ENCODE measurements at places on chromosomes 5 and 9.
A peak's percentile ranks its signal among the peaks of the same experiment; 100 is the strongest.

DNA sequence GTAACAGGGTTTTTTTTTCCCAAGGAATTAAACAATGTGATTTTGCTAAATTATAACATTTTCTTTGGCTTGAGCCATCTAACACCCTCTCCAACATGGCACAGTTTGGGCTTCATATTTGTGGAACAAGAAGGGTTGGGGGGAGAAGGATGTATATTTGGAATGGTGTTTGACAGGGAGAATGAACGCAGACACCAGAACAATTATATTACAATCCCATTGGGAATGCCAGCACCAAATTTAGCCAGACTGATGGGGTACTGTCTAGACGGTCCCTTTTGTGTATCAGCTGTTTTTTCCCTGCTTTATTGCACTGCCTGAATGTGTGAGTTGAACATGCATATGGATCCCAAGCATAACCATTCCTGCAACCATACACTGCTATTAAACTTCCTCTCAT, 130.9 kb upstream of the TMEM161B start:
- no peak for DNase-seq

DNA sequence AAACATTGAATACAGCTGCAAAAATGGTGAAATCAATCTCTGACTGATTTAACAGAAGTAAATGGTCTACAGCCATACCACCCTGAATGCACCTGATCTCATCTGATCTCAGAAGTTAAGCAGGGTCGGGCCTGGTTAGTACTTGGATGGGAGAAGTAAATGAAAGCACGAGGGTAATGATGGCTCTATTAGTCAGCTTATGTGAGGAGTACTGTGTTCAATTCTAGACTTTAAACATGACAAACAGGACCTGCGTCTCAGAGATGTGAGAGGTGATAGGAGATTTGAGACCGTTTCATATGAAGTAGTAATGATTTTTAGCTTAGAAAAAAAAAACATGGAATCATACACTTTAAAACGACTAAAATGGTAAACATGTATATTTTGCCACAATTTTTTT, 77.1 kb upstream of the SUSD1 start:
- no peak for DNase-seq

- no peak for DNase-seq
These were observed 83.6 kb downstream of the MACROH2A1 start for GRCh38 chr5:135315386-135315785.

GRCh38 chr5:31417512-31417911, 114.4 kb downstream of the DROSHA start:
- no peak for DNase-seq

GRCh38 chr5:60972231-60972630, 27.2 kb downstream of the NDUFAF2 start:
- no peak for DNase-seq

DNA sequence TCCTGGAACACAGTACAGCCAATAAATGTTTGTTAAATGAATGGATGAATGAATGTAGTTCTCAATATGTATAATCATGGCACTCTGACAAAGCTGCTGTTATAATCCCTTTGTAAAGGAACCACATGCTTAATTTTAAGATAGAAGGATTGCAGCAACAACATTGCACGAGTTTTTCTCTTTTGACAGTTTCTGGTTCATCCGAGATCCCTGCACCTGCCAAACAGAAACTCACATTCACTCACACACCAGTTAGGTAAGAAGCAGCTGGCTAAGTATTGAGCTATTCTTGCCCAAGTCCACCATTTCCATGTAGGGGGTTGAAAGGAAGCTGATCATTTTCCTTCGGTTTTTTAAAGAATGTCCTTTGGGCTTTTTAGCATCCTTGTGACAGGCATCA, 133.7 kb upstream of the MAP1B start:
- DNase-seq: no peak

DNA sequence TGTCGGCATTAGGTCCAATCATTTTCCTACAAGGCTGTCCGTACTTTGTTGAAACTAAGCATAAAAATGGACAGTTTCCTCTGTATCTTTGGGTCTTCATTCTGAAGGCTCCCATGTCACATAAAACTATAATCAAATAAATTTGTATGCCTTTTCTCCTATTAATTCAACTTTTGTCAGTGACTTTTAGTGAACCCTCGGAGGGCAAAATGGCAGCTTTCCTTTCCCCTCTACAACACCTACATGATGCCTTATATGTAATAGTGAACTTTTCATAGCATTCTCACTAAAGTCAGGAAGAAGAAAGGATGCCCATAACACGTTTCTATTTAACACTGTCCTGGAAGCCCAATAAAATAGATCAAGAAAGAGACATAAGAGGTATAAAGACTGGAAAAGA, 5.1 kb upstream of the AGXT2 start:
- DNase-seq: no peak

DNA sequence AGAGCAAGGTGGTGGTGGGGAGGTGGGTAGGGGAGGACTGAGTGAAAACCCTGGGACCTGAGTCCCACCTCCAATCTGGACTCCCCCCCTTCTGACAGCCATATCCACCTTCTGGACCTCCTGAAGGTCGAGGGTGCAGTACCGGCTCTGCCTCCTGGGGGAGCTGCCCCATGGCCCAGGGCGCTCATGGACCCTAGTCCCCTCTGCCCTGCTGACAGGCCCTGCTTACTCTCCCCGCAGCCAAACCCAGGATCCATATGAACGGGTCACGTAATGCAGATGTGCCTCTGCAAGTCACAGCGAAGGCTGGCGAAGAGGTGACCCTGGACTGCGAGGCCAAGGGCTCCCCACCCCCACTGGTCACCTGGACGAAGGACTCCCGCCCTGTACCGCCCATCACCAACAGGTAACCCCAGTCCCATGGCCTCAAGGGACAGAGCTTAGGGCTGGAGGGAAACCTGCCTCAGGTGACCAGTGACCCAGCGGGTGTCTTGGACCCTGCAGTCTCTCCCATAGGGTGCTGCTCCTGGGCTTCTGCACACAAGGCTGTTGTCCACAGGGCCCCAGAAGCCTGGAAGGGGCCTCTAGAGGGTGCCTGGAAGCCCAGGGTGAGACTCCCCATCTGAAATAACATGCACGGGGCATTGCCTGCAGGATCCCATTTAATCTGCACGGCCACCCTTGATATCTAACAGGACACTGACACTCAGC, 61.7 kb downstream of the HMCN2 start:
- DNase-seq: no peak

- no peak for DNase-seq
These were observed 13.0 kb downstream of the F2RL2 start for GRCh38 chr5:76610196-76610595.

DNA sequence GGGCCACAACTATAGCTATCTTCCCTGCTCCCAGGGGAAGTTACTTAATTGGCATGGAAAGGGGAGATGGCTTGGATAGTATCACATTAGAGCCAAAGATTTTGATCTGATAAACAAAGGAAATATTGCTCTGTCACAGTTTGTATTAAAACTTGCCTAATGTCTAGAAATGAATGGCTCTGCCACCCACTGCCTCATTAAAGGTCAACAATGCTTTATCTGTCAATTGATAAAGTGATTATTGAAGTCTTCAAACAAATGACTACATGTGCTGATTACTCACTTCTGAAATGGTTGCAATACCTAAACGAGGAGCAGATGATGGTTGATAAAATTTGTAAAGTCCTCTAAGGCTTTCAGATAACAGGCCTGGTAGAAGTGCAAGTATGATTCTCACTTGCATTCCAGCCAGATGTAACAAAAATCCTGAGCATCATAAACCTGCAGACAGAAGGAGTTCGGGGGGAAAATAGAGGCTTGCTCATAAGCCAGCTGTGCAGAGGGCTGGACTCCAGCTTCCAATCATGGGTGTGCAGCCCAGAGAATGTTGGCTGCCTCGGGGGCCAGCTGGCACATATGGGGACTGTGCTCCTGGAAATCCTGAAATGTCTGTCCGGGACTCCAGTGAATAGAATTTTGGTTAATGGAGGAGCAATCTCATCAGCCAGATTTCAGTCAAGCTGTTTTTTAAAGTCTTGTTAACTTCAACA, 200.5 kb upstream of the SLC27A6 start:
- DNase-seq: no peak

DNA sequence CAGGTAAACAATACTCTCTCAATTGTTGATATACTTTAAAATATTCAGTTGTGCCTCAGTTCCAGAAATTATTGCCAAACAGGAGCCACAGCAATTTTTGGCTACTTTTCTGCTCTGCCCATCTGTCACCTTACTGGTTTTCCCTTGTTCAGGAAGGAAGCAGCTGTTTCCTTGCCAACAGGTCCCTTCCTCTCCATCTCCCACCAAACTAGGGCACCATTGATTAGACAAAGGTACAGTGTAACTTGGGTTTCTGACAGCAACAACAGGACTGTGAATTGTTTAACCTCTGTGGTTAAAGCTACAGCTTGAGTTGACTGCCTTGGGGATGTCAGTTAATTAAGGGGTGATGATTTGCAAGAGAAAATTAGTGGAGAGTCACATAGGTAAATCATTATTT, 76.9 kb downstream of the PIP5K1B start:
- no peak for DNase-seq

DNA sequence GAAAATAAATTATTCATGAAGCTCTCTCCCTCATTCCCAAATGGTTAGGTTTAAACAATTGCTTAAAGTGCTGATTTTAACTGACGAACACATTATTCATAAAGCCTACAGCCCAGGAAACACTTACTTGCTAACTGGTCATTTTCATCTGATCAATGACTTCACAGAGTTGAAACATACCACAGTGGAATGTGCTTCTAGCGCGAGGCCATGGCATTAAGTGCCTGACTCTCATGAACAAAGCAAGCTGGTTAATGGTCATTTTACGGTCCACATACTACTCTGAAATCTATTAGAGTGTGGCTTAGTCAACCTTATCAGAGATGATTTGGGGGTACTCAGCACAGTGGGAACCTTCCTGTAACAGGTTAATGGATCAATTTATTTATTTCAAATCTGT, 114.6 kb downstream of the MED27 start:
- DNase-seq: no peak

DNA sequence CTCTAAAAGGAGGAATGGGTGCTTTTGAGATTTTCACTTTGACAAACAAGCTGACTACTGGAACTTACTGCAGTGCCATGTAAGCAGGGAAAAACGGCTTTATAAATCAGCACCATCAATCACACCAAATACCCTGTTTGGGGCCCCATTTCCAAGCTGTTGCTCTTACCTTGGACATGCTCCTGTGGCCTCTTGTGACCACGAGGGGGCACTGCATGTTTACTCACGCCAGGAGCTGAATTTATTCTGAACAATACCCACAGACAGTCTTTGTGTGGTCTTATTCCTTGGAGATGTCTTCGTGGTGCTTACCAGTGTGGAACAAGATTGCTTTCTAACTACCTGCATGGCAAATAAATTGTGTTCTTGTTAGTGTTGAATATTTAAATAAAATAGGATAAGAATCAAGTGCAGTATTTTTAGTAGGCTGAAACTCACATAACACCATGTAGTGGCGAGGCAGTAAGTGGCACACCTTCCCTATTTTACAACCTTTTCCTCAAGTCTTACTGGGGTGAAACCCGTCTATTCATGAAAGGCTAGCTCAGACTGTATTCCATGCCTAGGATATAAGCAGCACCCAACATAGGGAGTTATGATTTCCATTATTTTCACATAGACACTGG, 155.5 kb upstream of the NMUR2 start:
- peak; percentile 18 for DNase-seq

DNA sequence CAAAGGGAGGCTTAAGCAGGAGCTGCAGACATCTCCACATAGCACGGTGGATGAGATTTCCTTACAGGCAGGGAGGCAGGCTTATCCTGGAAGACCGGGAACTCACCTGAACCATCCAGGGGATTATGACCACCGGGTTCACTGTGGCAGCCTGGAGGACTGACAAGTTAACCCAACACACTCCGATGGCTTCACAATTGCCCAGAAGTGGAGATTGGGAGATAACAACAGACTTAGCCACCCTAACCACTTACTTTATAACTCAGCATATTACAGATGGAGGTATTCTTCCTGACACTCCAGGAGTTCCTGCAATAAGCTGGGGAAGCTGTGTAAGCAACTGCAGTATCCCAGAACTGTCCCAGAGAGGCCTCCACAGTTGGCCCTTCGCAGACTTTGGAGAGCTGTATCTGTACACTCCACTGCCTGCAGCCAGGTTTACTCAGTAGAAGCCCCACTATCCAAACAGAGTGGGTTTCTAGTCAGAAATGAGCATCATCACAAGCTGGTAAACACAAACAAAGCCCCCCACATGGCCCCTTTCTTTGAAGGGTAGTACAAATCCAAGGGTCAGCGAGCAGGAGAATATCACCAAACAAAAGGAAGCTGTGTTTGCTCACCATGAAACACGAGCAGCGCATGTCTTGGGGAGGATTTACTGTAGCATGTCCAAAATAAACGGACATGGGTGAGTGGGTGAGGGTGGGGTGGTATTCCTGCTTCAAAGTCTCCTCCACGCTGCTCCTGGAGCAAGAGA, 462.2 kb downstream of the RASEF start:
- no peak for DNase-seq

GRCh38 chr9:136238342-136238732, 7.3 kb downstream of the QSOX2 start:
- no peak for DNase-seq

All from fibroblast of skin of left biceps (primary cell).